ENCODE measurements at places on chromosomes 6 and 20.

GRCh38 chr6:45946887-45947286 is 68.8 kb downstream of the CLIC5 start:
- peak; percentile 63 for DNase-seq

GRCh38 chr20:50491168-50491567 is 19.0 kb upstream of the PTPN1 start:
- no peak for DNase-seq

GRCh38 chr6:10190042-10190441 is 224.8 kb downstream of the TFAP2A start:
- DNase-seq = no peak

GRCh38 chr20:18443886-18444285 is 22.9 kb downstream of the DZANK1 start:
- peak; percentile 12 for DNase-seq
